ENCODE measurements at places on chromosomes 5 and 9.

- no peak for DNase-seq
Measured at GRCh38 chr5:84265130-84265529, 119.5 kb downstream of the EDIL3 start.

DNA sequence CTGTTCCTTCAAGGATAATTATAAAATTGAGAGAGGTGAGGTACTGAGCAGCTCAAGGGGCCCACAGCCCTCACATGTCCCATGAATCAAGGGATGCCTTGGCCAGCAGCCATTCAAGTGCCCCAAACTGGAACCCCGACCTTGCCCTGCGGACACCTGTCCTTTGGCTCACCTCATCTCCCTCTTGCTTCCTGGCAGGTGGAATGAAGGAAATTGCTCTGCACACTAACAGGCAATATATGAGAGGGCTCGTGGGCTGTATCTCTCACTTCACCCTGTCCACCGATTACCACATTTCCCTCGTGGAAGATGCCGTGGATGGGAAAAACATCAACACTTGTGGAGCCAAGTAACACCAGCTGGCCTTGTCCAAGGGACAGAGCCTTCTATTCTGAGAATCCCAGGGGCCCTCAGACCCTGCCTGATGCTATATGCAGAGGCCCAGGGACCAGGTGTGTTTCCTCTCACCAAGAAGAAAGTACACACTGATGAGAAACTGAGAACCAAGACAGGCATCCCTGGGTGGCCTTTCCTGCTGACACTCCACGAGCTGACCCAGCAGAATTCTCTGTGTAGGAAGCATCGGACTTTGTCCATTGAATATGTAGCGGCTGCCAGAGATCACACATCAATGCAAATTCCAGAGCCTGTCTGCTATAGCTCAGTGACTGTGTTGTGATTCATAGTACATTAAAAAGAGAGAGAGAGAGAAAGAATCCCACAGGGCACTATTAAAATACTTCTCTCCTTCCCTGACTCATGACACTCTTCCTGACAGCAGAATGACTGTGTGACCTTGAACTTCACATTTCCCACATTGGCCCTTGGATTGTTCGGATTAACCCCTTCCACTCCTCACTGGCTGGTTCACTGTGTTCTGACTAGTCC is 92.6 kb downstream of the LIFR start:
- DNase-seq = no peak

- peak; percentile 84 for DNase-seq
Measured at GRCh38 chr9:137411645-137412380, 11.1 kb downstream of the EXD3 start.

GRCh38 chr9:89750117-89750791 is 145.4 kb downstream of the GADD45G start:
- no peak for DNase-seq

DNA sequence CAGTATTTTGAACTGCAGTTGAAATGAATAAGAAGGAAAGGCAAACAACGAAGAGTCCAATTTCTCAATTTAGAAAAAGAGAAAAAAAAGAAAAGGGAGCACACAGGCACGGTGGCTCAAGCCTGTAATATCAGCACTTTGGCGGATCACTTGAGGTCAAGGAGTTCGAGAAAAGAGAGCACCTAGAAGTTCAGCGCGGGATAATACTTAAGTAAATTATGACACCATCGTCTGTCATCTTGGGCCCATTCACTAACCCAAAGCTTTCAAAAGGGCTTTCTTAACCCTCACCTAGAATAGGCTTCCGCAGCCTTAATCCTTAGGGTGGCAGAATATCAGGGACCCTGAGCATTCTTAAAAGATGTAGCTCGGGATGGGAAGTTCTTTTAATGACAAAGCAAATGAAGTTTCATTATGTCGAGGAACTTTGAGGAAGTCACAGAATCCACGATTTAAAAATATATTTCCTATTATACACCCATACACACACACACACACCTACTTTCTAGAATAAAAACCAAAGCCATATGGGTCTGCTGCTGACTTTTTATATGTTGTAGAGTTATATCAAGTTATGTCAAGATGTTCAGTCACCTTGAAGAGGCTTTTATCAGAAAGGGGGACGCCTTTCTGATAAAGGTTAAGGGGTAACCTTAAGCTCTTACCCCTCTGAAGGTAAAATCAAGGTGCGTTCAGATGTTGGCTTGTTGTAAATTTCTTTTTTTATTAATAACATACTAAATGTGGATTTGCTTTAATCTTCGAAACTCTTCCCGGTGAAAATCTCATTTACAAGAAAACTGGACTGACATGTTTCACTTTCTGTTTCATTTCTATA is 602 bp upstream of the CD274 start:
- no peak for DNase-seq

GRCh38 chr5:113169720-113170119 is 193.1 kb downstream of the DCP2 start:
- DNase-seq = no peak

- DNase-seq = no peak
Measured at GRCh38 chr5:50325237-50325832, 115.8 kb downstream of the EMB start.
